Stimulated activated CD8-positive, alpha-beta memory T cell treated with anti-CD3 and anti-CD28 coated beads, Interleukin-15, amount 100 ng/mL, for 1 hour (primary cell): ENCODE measurements at places on chromosomes 12 and 14.

- DNase-seq: no peak
These were observed 24.8 kb downstream of the FOS start for GRCh38 chr14:75303381-75303789.

DNA sequence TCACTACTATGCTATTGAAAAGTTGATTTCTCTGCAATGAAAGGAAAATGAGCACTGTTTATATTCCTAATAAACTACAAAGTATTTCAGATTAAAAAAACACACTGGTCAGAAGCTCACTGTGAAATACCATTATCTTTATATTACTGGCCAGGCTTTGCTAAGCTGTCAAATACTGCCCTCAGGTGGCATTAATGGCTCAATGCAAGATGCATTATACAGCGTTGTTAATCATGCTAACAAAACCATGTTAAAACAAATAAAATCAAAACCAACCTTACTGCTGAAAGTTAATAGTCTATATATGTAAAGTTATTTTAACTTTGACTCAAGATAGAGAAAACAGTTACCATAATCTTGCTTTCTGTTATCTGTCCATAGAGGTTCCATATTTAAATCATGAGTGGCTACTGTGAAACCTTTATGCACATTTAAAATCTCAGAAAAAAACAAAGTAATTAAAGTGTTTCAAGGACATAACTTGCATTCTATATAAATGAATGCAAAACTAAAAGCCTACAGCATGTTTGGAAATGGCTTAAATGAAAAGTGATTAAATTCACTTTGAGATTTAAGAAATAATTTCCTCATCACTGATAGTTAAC lies 121.7 kb downstream of the RALGAPA1 start:
- no peak for DNase-seq

DNA sequence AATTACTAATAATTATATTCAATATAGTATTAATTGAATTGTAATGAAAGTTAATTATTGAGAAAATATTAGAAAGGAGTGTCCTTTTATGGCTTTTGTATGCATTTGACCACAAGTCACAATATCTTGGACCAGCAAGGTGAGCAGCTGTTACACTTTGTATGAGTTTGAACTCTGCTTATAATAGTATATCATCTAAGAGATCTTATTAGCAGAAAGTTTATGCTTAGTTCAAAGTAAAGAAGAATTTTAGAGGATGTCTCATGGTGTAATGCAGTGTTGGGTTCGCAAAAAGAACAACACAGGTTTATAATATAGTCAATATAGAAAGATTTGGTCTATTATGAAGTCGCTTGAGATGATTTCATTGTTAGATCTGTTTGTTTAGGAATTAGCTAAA lies 2.0 kb upstream of the TRIM9 start:
- DNase-seq: no peak

- DNase-seq: no peak
These were observed 26.2 kb downstream of the AACS start for GRCh38 chr12:125091401-125091800.

DNA sequence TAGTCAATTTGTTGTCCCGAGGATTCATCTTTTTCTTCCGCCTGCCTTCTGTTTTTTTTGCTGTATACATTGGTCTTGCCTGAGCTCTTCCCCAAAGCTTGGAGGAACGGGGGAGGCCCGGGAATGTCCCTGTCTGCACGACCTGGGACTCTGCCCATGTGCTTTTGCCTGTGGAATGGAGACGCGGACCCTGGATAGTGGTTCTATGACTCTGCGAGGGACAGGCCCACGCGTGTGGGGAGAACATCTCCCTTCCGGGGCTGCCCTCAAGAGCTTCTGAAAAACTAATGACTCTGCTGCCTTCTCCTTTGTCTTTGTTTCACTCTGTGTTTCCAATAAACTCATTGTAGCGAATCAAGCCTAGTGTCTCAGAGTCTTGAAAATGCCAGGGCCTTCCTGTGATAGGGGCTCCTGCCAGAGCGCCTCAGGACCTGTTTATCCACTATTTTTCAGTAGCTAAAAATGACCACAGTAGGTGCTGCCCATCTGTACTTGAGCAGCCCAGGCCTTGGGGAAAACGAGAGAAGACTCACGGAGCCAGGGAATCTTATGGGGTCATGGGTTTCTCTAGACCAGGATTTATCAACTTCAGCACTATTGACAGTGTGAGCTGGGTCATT lies 12.3 kb downstream of the KRT83 start:
- no peak for DNase-seq

- no peak for DNase-seq
These were observed 218.5 kb downstream of the NUAK1 start for GRCh38 chr12:105920161-105920684.

GRCh38 chr14:72779679-72780078 lies 114.2 kb downstream of the DPF3 start:
- DNase-seq: no peak

DNA sequence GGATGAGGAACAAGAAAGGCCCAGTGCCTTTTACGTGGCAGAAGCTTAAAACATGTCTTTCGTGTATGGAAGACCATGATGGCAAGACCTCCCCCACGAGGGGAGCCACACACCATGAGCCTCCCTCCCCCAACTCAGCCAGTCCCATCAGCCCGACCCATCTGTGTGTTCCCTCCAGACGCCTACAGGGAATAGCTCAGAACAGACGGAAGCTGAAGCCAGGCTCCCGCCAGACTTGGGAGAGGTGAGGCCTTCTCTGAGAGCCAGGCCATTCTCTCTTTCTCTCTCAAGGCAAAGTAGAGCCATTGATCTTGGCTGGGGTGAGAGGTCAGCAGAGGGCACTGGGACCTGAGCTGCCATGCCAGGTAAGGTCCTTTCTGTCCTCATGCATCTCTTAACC lies 9.5 kb downstream of the REM2 start:
- no peak for DNase-seq

GRCh38 chr12:115872212-115872611 lies 405.3 kb downstream of the MED13L start:
- DNase-seq: no peak

- DNase-seq: no peak
These were observed 183.6 kb upstream of the SLC38A2 start for GRCh38 chr12:46556105-46556559.

GRCh38 chr12:16324772-16325171 lies 22.7 kb upstream of the MGST1 start:
- DNase-seq: no peak

GRCh38 chr12:2618291-2618995 lies 176.3 kb upstream of the FKBP4 start:
- DNase-seq: no peak

DNA sequence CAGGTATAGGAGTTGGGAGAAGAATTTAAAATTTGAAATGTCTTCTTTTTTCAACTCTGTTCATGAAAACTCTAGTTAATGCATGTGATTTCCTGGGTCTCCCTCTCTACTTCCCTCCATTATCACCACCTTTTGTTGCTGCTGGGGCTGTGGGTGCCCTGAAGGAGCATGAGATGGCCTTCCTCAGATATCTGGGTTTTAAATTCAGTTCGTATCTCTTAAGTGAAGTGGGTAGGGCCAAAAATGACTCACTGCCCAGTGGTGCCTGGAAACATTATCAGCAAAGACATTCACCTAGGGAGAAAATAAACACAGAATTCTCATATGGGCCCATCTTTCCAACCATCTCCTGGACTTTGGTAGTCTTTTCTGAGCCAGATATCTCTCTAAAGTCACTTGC lies 234.9 kb upstream of the PLEKHG7 start:
- DNase-seq: no peak

DNA sequence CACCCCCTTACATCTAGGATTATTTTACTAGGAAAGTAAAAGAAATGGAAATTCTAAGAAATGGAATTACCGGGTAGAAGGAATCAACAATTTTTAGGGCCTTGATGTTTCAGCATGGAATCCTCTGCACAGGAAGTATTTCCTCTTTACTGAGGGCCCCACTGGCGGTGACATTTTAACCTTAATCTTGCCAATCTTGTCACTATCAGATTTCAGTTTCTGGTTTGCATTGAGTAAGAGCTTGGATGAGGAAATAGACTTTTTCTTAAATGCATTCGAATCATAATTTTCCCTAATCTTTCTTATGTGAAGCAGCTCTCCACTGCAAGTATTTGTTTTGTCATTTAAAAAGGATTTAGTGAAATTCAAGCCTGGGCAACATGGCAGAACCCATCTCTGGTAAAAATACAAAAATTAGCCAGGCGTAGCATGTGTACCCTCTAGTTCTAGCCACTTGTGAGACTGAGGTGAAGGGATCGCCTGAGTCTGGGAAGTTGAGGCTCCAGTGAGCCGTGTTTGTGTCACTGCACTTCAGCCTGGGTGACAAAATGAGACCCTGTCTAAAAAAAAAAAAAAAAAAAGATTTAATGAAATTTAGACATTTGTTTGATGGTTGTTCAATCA lies 40.7 kb downstream of the TPCN1 start:
- no peak for DNase-seq

DNA sequence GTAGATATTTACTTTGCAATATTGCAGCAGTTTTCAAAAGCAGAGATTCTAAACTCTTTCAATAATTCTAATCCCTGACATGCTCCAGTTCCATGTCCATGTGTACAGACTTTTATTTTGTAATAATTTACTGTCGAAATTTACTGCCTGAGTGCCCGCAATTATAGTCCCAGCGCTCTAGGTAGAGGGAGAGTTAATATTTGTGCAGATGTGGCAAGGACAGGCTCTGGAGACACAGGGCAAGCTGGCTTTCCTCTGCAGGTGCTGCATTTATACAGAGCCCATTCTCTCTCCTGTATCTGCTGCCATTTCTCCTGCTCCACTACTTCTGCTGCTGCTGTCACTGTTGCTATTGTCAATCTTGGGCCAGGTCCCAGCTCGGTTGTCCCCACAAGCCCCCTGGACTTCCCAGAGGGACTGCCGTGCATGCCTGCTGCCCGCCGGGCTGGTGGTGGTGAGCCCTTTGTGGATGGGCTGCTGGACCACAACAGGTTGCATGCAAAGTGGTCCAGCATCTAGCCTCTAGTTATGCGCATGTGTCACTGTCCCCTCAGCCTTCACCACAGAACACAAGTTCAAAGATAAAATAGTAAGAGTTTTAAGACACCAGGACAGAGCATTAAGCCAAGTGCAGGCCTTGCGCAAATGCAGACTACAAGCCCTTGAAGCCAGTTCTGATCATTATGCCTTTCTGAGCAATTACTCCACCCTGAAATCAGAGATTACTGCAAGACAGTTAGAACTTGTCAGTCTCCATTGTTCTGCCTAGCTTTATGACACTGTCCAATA lies 40.8 kb upstream of the CSRP2 start:
- DNase-seq: no peak
